NCI-H774 (cell line): ENCODE measurements at places on chromosomes 4 and X.

DNA sequence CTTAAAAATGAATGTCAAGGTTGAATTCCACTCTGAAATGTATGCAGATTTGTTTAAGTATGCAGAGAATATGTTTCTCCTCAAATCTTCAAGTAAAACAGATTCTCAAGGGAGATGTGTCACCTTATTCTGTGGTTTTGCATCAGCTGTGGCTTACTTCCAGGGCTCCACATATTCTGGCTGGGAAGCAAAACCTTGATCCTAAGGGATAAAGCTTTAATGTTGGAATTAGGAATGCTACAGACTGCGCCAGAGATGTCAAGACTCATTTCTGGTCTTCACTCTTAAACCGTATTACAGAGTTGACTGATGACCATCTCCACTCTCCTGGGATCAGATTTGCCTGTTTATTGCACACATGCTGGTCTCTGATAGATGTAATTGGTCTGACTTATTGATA is 143.9 kb upstream of the DIPK2B start:
- DNase-seq = no peak

DNA sequence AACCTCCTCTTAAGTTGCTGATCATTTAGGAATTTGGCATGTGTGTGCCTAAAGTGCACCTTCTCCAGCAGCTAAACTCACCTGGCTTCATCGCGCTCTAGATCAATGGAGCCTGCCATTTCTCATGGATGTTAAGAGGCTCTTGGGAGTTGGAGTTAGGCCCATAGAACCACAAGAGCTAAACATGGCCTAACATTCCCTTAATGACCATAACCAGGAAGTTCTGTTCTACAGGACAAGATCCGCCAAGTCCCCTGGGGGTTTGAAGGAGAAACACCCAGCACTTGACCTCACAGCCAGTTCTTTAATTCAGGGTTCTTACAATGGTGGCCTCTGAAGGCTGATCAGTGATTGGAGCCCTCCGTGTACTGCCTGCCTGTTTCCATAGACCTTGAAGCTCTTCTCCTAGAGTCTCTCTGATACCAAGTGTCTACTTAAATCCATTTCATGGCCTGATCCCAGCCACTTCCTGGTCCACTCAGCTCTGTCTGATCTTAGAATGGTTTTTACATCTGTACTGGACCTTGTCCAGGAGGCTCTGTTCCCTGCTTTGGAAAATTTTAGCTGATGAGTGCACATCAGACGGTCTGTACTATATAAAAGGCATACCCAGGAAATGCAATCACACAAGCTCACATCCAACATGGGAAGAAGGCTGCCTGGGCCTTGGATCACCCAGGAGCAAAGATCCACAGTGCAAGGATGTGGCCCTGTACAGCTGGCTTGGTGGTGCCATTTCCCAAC is 45.1 kb downstream of the RPS3A start:
- DNase-seq = no peak

DNA sequence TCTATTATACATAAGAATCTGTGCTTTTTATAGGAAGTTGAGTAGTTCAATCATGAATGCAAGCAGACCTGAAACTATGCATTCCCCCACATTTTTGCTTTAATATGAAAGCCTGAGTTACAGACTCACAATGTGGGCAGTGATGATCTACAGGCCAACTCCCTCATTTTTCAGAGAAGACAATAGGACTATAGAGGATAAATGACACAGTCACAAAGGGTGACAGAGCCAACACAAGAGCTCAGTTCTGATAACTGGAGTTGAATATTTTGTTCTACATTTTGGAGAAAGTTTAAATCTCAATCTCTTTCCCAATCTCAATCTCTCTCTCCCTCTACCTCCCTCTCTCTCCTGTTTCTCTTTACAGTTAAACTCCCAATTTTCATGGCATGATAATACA is 27.0 kb downstream of the MBNL3 start:
- DNase-seq = no peak

GRCh38 chr4:40140196-40140595 is 56.6 kb upstream of the RHOH start:
- no peak for DNase-seq

GRCh38 chr4:27042411-27042810 is 181.8 kb downstream of the STIM2 start:
- DNase-seq = no peak

- no peak for DNase-seq
Observed at GRCh38 chrX:114181195-114181594, 402.7 kb upstream of the HTR2C start.

- no peak for DNase-seq
Observed at GRCh38 chr4:109352941-109353340, 50.5 kb upstream of the COL25A1 start.

DNA sequence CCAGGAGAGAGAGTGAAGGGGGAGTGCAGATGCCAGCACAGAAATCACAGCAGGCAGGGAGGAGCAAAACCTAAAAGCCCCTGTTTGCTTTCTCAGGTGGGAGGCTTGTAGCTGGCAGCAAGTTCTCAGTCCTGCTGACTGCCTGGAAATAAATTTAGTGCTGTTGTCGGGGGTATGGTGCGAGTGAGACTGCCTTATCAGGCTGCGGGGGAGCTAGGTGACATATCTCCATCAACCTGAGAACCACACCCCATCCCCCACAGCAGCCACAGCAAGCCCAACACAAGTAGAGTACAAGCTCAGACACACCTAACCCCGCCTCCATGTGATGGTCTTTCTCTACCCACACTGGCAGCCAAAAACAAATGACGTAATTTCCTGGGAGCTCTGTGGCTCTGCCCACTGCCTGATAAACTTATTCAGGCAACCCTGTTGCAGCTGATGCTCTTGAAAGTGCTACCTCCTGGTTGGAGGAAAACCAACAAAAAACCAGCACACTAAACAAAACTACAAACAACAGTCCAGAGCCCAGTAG is 953.4 kb upstream of the NDST4 start:
- DNase-seq = no peak
